ENCODE measurements at places on chromosomes 5 and 9. TPM values are rescaled to one million over a fixed set of nuclear protein-coding genes. Genes with fewer than 3 reads are reported as not detected.

The SOWAHA gene
- 5.1 TPM for total RNA-seq

DNA sequence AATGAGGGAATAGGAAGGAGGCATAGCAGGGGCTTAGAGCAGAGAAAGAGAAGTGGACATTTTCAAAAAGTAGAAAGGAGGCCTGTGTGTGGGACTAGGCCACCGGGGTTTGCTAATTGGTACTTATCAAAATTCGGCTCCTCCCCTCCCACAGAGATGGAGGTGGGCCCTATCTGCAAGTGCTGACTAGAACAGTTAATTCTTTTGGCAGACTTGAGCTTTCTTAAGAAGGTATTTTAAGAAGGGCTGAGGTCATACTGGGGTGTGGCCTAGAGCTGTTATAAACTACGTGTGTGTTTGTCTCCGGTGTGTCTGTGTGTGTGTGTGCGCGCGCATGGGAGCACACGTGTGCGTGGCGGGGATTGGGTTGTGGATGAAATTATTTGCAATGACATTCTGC is 1086.5 kb downstream of the EFNA5 start:
- no peak for DNase-seq

DNA sequence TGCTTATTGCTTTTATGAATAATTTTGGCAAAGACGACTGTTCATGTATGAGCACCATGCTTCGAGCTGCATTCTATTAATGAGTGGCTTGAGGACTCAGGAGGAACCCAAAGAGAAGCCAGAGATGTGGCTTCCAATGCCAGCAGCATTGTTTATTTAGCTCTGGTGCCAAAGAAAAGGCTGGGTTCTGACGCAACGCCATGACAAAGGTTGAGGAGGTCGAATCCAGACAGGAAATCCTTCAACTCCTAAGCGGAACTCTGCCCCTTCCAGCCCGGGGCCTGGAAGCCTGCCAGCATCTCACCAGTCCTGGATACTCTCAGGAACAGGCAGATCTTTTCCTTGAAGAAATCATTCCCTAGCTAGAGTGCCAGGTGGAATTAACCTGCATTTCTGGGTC is 104.4 kb downstream of the ARHGAP26 start:
- DNase-seq, result no peak

The LIFR gene
- 83.4 TPM for total RNA-seq

- DNase-seq, result no peak
These were observed 150.8 kb upstream of the SLC44A1 start for GRCh38 chr9:105093685-105094084.

GRCh38 chr9:137269231-137269772 is 8.2 kb upstream of the TOR4A start:
- DNase-seq, result no peak

The CBY3 gene
- not detected for total RNA-seq

DNA sequence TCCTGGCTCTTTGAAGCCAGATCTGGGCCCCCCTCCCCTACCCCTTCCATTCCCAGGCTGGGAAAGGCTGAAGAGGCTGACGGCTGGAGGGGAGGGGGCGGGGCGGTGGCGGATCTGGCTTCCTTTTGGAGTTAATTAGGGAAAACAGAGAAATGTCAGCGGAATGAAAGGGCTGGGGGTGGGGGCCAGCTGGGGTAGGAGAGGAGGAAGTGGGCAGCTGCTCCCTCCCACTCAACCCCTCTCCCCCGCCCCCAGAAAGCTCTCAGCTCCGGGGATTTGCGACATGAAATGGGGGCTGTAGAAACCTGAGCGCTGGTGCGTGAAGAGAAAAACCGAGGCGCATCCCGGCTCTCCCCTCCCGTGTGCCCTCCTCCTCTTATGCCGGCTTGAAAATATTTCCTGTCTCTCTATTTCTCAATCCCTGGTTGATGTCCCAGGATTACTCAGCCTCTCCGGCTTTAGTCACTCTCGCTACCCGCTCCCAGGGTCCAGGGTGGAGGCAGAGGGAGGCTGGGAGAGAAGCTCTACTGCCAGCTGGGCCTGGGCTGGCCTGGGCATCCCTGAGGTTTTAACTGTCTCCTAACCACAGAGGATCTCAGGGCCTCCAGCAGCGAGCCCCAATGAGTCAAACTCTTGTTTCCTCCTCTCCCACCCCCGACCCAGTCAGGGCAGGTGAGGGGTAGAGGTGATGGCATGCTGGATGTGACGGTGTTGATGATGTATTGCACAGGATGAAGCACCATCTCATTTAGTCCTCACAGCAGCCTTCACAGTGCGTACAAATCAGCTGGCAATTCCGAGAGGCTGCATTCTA is 20.1 kb downstream of the PCDHGC5 start:
- DNase-seq, result peak; percentile 65

DNA sequence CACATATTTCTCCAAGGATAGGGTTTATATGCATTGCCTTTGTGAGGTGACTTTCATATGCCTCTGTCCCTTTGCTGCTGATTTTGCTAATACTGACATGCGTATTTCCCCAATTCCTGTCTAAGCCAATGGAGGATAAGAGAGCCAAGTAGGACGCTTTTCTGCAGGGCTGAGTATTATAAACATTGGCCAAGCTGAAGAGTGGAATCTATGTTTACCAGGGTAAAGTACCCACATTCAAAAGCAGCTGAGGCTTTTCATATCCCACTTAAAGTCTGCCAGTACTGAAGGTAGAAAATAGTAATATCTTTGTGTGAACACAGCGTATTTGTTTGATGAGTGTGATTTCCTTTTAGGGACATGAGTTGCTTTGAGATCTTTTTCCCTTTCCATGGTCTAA is 128.8 kb upstream of the GPR151 start:
- no peak for DNase-seq

GRCh38 chr9:134365791-134366222 is 39.6 kb downstream of the RXRA start:
- no peak for DNase-seq

The CDH18 gene
- total RNA-seq, result 10.0 TPM

The IQGAP2 gene
- total RNA-seq, result 20.7 TPM

The ENTPD2 gene
- 0.16 TPM for total RNA-seq

GRCh38 chr5:16618138-16618897 is 1.5 kb upstream of the RETREG1 start:
- DNase-seq, result no peak

The SPATA31E1 gene
- total RNA-seq, result not detected

The SLC45A2 gene
- total RNA-seq, result 0.16 TPM

The FAM221B gene
- total RNA-seq, result not detected

GRCh38 chr5:72472666-72473422 is 34.4 kb downstream of the ZNF366 start:
- no peak for DNase-seq

- no peak for DNase-seq
These were observed 31.9 kb downstream of the IRF1 start for GRCh38 chr5:132458651-132459030.

DNA sequence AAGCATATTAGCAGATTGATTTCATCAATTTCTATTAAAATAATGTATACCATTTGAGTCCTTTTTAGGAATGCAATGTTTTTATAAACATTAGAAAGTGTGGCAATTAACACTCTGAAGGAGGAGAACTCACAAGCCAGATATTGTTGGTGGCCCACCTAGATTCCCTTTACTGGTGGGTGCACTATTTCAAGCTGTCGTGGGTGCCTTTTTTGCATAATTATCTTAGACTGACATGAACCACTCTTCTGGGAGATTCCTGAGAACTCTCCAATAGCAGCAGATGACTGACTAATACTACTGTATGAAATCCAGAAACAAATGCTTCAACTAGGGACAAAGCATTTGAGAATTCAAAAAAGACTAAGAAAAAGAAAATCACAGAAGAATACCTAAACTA is 526.0 kb downstream of the CDH18 start:
- DNase-seq, result no peak

- no peak for DNase-seq
These were observed 27.5 kb downstream of the ADAM19 start for GRCh38 chr5:157547941-157548512.

The TMEM252 gene
- total RNA-seq, result not detected

GRCh38 chr5:113447498-113448050 is 12.8 kb upstream of the TSSK1B start:
- no peak for DNase-seq

DNA sequence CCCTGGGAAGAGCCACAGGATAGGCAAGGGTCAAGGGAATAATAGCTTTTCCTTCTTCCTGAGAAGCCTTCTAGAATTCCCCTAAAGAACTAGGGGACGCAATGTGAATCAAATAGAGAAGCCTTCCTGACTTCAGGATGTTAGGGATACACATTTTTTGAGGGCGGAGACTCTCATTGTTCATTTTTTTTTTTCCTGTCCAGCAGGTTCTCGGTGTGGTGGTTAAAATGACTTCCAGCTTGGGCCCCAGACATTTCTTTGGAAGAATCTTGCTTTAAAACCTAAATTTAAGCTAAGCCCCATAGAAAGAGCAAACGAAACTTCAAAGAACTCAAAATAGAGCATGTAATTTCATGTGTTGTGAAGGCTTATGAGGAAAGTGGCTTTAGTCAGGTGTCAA is 80.8 kb downstream of the IQGAP2 start:
- DNase-seq, result no peak

The TMEM174 gene
- not detected for total RNA-seq

- no peak for DNase-seq
These were observed 69.6 kb downstream of the SEMA4D start for GRCh38 chr9:89428222-89428761.

GRCh38 chr5:9558319-9558965 is 12.6 kb upstream of the SEMA5A start:
- DNase-seq, result no peak

DNA sequence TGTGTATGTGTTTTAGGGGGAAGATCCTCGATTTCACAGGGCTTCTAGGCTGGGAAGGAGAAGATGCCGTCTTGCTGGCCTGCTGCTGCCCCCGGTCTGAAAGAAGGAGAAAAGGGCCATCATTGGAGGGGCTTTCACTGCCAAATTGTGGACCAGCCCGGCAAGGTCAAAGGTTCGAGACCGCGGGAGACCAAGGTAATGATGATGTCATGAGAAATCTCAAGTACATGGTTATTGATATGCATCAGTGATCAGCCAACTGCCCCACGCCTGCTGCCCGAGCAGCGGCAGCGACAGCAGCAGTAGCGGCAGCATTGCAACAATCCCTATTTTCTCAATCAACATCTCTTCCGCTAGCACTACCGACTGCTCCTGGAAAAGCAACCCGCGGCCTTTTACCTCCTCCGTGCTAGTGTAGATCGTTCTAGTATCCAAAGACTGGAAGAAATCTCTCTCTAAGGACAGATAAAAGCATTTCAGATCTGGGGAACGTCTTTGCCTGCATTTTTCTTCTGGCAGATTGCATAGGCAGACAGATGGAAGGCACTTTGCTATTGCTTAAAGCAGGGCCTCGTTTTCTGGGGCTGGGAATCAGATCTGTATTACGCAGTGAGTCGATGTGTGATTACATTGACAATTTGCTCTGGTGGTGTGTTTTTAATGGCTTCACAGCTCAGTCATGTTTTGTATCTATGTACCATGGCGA is 215.3 kb downstream of the MEF2C start:
- DNase-seq, result no peak

The CTXN3 gene
- 1.1 TPM for total RNA-seq

DNA sequence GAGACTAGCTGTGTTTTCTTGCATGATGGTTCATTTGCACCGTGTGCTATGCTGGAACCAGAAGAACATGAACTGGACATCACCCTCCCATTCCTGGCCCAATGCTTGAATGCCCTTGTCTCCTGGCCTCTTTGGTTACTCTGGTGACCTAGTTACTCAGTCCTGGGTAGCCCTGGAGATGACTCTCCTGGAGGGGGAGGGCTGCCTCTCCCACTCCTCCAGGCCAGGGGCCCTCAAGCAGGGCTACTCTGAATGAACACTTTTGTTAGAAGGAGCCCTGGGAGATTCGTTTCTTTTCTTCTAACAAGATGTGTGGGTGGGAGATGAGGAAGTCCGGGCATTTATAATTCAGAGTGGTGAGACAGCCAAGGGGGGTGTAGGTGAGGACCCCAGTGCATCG is 12.0 kb upstream of the NKX2-5 start:
- DNase-seq, result no peak

DNA sequence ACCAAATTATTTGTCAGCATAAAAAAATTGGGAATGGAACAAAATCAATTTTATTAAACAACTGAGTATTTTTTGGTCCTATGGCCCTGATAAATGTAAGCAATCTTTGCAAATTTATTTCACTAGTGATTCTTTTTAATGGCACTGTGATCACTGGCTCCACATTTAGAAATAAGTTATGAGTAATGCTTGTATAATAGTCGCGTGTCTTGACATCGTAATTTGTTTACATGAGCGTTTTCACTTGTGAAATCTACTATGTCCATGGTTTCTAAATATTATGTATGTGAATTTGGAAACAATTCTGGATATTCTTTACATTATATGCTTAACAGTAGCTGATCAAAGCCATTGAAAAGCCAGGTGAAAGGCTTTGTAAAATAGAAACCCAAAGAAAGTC is 817.5 kb downstream of the EFNA5 start:
- DNase-seq, result no peak

DNA sequence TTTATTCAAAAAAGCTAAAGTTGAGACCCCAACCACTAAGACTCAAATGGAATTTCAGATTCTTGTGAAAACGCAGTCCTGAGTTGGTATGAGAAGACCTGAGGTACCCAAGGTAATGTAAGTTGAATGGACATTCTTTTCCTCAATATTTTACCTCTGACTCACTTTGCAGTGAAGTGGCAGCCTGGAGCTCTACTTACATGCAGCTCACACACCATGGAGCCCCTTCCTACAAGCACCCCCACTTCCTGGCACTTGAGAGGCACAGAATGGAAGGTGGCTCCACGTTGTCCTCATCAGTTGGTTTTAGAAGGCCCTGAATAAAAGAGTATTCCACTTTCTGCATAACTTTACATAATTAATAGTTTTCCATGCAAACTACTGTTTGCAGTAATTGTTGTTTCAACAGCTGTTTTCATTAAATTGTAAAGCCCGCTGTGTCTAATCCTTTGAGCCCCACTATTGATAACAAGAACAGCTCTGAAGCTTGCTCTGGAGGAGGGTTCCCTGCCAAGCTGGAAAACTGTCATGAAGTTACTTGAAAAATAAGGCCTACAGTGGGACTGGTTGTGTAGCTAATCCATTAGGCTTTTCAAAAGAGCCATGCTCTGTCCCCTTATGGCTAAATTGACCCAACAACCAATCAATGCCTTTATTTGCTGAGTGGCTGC is 102.2 kb upstream of the SPATA31D4 start:
- DNase-seq, result no peak

DNA sequence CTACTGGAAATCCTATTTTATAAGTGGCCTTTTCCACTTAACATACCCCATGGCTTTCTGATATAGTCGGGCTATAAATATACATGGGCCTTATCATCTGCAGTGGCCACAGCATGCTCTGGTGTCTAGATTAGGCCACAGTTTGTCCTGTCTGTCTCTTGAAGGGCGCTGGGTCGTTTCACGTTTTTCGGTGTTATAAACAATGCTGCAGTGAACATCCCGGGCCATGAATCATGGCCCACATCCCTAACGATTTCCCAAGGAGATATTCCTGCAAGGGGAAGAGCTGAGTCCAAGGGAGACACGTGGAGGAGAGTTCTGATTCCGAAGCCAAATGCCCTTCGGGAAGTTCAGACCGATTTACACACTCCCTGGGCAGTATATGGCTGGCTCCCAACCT is 8.4 kb downstream of the PLPP7 start:
- DNase-seq, result no peak

The CD274 gene
- 0.62 TPM for total RNA-seq

The PAEP gene
- total RNA-seq, result not detected

The HTR4 gene
- total RNA-seq, result 0.16 TPM

The KIF3A gene
- total RNA-seq, result 76.7 TPM

GRCh38 chr9:124332361-124333202 is 74.8 kb downstream of the NEK6 start:
- no peak for DNase-seq
